HEK293T (cell line): ENCODE measurements at places on chromosomes 16 and 17.

DNA sequence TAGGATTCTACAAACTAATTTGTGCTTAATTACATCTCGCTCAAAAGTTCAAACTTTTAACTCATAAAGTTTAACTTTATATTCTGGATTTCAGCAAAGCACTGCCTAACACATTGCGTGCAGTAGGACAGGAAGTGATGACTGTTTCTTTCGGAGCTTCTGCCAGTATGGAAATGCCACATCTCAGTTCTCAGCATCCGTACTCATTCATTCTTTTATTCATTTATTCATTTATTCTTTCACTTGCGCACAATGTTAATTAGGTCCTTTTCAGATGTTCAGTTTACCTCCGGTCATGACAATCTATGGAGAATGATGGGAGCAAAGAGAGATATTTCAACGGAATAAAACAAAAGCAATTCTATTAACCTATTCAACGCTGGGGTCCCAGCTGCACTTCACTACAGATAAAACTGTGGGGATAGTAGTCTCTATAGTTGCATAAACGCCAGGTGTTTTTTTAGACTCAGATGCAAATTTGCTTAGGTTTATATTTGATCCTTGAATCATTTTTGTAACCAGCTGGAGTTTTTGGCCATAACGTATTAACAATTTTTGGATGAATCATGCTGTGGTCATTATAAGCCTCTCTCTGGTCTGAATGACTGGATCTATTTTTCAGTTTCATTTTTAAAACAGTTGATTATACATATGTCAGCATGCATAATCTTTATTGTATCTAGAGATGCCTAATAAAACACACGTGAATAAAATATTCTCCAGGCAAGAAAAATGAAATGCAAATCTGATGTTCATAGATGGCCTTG is 143.9 kb downstream of the KCNJ2 start:
- DNase-seq, result no peak

DNA sequence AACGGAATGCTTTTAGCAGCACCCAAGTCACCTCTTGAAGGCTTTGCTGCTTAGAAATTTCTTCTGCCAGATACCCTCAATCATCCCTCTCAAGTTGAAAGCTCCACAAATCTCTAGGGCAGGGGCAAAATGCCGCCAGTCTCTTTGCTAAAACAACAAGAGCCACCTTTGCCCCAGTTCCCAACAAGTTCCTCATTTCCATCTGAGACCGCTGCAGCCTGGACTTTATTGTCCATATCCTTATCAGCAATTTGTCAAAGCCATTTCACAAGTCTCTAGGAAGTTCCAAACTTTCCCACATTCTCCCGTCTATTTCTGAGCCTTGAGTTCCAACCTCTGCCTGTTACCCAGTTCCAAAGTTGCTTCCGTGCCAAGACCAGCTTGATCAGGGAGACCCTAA is 27.4 kb downstream of the TMC6 start:
- DNase-seq, result no peak

DNA sequence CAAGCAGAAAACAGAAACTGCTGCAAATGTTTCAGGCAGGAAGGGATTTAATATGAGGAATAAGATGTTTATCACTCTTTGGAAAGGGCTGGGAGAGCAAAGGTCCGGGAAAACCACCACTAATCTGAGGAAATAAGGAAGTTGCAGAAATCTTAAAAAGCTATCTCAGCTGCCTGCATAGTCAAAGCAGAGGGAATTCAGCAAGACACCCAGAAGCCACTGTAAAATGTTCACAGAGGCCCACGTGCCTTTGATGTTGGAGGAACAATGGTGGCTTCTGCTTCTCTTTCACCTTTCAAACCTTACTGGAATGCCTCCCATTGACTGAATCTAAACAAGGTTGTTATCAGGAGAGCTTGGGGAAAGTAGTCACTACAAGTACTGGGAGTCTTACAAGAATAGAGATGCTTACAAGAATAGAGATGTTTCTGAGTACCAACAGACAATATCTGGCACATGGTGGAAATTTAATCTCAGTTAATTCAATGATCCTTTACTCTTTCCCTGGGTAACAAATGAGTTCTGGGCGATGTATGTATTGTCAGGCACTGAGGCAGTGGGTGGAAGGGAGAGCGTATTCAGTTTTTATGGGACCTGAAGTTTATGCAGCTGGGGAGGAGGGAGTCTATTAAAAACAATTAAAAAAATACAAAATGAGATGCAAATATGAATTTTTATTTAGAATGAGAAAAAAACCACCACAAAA is 56.1 kb upstream of the MED13 start:
- no peak for DNase-seq

GRCh38 chr16:710500-711075 is 4.3 kb upstream of the METRN start:
- no peak for DNase-seq

DNA sequence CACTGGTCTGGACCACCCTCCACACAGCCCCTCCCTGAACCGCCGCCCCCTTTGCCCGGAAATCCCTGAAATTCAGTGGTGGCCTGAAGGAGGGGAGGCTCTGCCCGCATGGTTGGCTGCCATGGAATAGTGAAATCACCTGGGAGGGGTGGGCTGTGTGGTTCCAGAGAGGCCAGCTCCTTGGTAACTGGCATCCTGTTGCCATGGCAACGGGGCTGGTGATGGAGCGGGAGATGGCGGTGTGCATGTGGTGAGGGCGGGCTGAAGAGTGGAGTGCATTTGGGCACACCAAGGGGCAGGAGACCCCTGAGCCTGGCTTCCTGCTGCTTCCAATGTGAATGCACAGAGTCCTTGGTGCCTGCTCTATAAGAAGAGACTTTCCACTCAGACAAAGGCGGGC is 2.4 kb downstream of the EFNB3 start:
- DNase-seq, result no peak

DNA sequence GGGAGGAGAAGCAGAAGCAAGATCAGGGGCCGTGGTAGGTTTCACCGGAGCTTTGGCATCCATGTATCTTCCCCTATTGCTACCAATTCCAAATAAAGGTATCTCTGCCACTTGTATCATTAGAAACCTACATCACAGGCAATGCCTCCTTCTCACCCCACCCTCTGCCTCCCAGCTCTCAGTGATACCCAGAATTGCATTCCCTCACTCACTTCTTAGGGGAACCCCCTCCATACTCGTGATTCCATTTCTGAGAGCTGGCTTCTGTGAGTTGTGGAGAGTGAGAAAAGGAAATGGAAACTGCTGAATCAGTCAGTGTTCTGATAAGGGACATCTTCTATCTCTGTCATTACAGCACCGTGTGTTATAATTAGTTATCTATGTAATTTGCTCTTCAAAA is 2.3 kb upstream of the CCL3 start:
- no peak for DNase-seq

DNA sequence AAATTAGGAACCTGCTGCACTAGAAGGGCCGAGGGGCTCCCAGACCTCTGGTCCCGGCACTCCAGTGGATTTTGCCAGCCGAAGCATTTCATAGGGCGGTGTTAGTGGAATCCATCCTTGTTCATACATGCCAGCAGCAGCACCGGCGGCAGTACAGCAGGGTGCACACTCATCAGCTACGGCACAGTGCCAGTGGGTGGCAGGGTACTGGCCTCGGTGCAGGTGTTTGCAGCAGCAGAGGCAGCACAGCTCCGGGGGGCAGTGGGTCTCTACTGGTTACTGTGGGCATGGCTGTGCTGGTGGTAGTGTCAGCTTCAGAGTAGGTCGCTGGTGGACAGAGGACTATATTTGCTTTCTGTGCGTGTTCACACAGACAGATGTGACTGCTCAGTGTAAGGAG is 985.7 kb downstream of the CDH8 start:
- DNase-seq, result no peak

- DNase-seq, result no peak
Measured at GRCh38 chr17:47998044-47998443, 27.1 kb downstream of the CDK5RAP3 start.
